ENCODE measurements at places on chromosomes 4 and X. TPM values are rescaled to one million over a fixed set of nuclear protein-coding genes. Genes with fewer than 3 reads are reported as not detected.

Gene FAM53A
- polyA plus RNA-seq, result 1.5 TPM

Gene DDX53
- not detected for polyA plus RNA-seq

Gene TRIM61
- polyA plus RNA-seq, result 1.9 TPM

Gene ARFIP1
- 18.2 TPM for polyA plus RNA-seq

Gene ABCD1
- polyA plus RNA-seq, result 3.6 TPM

Gene ZNF732
- 0.16 TPM for polyA plus RNA-seq

Gene GLRA2
- not detected for polyA plus RNA-seq

Gene MAGEE2
- polyA plus RNA-seq, result not detected

Gene IL15
- 8.2 TPM for polyA plus RNA-seq

Gene GSPT2
- 9.6 TPM for polyA plus RNA-seq

Gene CHST7
- polyA plus RNA-seq, result 4.0 TPM

Gene CXCL1
- polyA plus RNA-seq, result not detected

Gene FRG2
- polyA plus RNA-seq, result not detected

Gene RHOXF1
- not detected for polyA plus RNA-seq

Gene DDX60
- polyA plus RNA-seq, result 13.1 TPM

Gene FAM184B
- polyA plus RNA-seq, result not detected

Gene PRSS12
- not detected for polyA plus RNA-seq

Gene PCDH10
- not detected for polyA plus RNA-seq

Gene FGF5
- not detected for polyA plus RNA-seq

Gene SPON2
- 8.6 TPM for polyA plus RNA-seq

Gene PSAPL1
- not detected for polyA plus RNA-seq

Gene DCX
- polyA plus RNA-seq, result not detected

Gene G3BP2
- polyA plus RNA-seq, result 87.9 TPM

Gene CXCL10
- polyA plus RNA-seq, result 0.58 TPM

Gene PCSK1N
- polyA plus RNA-seq, result 0.51 TPM

Gene NUDT11
- 0.20 TPM for polyA plus RNA-seq

Gene PNMA6A
- 0.14 TPM for polyA plus RNA-seq

Gene ZDHHC15
- polyA plus RNA-seq, result not detected

Gene EXOC1L
- not detected for polyA plus RNA-seq

Gene TSPAN5
- polyA plus RNA-seq, result 7.6 TPM

Gene NPY1R
- not detected for polyA plus RNA-seq

Gene PPBP
- polyA plus RNA-seq, result 65.7 TPM

Gene POLR2B
- polyA plus RNA-seq, result 39.8 TPM

Gene CSAG2
- polyA plus RNA-seq, result not detected

Gene MAGEA12
- polyA plus RNA-seq, result not detected

Gene TMEM150C
- not detected for polyA plus RNA-seq

Gene GAGE12F
- not detected for polyA plus RNA-seq

Gene CSAG1
- polyA plus RNA-seq, result not detected

Gene HERC6
- polyA plus RNA-seq, result 10.2 TPM

Gene ASB5
- polyA plus RNA-seq, result not detected

Gene GPC3
- polyA plus RNA-seq, result 0.10 TPM

Gene PRDM5
- polyA plus RNA-seq, result not detected

Gene FAM241A
- 1.2 TPM for polyA plus RNA-seq

Gene MAGEA11
- polyA plus RNA-seq, result not detected

Gene NSDHL
- polyA plus RNA-seq, result 11.7 TPM

Gene RTL9
- polyA plus RNA-seq, result not detected

Gene ATP2B3
- polyA plus RNA-seq, result not detected

Gene STBD1
- not detected for polyA plus RNA-seq
